Stimulated activated CD8-positive, alpha-beta memory T cell treated with anti-CD3 and anti-CD28 coated beads, Interleukin-4, amount 100 ng/mL, for 1 hour (primary cell): ENCODE measurements at places on chromosomes 3 and 15.

GRCh38 chr3:50612234-50612882 lies 784 bp upstream of the CISH start:
- DNase-seq = no peak

DNA sequence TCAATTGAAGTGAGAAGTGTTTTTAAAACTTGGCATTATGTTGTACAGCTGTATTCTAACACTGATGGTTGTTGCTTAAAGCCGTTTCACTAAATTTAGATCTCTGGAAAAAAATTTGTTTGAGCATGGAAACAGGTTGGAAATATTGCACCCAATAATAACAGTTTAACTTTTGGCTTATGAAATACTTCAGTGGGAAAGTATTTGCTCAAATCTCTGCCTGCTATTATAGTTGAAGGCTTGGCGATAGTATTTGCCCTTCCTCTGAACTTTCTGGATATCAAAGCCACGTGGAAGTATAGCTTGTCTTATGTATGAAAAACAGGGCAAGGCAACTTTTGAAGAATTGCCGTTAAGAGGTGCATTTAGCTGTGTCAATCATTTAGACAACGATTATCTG lies 270.3 kb upstream of the LRRFIP2 start:
- DNase-seq = no peak

DNA sequence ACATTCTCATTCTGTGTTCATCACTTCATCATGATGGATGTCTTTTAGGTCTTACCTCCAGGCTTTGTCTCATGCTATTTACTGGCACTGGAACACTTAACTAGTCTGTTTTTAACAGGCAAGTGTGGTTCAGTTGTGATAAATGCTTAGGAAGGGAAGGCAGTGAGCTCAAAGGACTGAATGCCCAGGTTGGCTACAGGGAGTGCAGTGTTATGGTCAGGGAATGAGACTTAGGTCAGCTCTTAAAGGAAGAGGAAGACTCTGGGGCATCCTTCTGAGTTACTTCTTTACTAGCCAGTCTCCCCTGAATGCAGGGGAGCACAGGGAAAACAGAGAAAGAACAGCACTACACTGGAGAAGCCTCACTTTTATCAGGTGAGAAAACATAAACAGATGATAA lies 72.6 kb downstream of the TGFBR2 start:
- no peak for DNase-seq

DNA sequence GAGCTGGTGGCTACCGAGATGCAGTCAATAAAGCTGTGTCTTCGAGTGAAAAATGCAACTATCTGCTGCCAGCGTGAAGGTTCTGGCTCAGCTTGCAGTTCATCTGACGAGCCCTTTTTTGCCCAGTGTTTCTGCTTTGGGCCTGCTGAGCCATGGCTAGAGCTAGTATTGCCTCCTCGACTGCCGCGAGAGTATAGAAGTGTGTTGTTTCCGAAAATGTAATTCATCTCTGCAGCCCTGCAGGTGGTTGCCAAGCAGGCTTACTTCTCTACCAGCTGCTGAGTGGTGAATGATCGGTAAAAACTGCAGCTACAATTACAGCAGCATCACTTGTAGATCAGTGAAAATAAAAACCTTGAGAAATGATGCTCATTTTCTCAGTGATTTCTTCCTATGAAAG lies 114.8 kb downstream of the DLG1 start:
- no peak for DNase-seq

GRCh38 chr3:4897765-4898453 lies 81.3 kb upstream of the BHLHE40 start:
- DNase-seq = no peak

DNA sequence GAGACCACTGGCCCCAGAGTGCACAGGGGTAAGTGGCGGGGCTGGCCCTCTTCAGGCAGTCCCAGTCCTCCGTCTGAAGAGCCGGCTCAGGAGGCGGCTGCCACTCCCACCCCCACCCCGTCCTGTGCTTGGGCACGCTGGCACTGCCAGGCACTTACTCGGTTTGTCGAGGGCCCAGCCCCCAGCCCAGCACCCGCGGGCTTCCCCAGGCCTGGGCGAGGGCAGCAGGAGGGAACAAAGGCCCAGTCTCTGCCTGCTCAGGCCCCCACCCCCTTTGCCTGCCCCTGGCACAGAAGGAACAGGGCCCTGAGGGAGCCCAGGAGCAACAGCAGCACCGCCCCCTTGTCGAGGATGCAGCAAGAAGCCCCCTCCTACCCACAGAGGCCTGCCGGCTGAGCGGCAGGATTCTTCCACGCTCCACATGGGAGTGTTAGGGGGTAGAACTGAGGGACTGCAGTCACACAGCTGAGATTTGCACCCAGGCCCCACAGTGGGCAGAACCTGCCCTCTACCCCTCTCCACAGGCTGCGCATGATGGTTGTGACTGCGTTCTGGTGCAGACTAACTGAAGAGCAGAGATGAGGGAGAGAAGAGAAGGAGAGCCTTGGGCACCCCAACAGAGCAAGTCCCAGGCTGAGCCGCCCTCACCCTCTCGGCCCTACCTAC lies 8.9 kb downstream of the DUSP7 start:
- no peak for DNase-seq

- DNase-seq = no peak
These were observed 7.6 kb downstream of the GADL1 start for GRCh38 chr3:30886888-30887287.

- no peak for DNase-seq
These were observed 90.3 kb downstream of the ITPR1 start for GRCh38 chr3:4583416-4583815.

GRCh38 chr15:72173864-72174550 lies 23.6 kb downstream of the GRAMD2A start:
- DNase-seq = no peak

DNA sequence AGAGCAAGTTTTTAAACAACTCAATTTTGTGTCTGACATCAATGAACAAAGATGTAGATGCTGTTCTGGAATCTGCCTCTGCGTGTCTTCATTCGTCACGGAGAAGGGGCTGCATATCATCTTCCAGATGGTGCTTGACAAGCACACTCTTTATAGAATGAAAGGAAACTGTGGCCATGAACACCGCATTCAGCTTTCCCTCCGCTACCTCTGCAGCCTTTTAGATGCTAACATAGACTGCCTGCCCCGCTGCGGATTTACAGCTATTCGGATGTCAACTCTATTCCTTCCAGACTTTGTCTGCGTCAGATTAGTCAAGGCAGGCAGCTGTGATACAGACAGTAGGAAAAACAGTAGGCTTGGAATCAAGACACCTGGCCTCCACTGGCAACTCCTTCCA lies 232.9 kb downstream of the TJP1 start:
- no peak for DNase-seq
